ENCODE measurements at places on chromosomes 11 and 22. TPM values are rescaled to one million over a fixed set of nuclear protein-coding genes. Genes with fewer than 3 reads are reported as not detected.
A peak's percentile ranks its signal among the peaks of the same experiment; 100 is the strongest.

GRCh38 chr22:36925388-36926290 is 12.2 kb downstream of the CSF2RB start:
- DNase-seq: peak; percentile 37

Gene ART5
- total RNA-seq: not detected

DNA sequence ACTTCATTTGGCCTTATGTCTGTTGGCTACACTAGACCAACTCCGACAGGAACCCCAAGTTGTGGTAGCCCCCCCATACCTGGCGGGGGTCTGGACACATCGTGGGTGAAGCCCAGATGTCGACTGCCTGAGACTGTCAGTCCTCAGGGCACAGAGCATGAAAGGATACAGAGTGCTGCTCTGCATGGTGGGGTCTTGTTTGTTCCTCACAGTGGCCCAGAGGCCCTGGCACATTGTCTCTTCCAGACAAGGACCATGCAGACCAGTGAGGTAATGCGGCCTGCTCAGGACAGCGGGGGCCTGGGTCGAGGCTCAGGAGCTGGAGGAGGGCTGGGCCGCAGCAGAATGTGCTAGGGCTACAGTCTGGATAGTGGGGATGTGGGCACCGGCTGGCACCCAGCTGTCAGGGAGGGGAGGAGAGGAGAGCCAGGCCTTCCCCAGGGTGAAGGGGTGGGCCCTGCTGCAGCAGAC is 14.6 kb downstream of the CAPN5 start:
- DNase-seq: no peak

GRCh38 chr11:14583252-14584034 is 60.2 kb upstream of the PDE3B start:
- DNase-seq: no peak

DNA sequence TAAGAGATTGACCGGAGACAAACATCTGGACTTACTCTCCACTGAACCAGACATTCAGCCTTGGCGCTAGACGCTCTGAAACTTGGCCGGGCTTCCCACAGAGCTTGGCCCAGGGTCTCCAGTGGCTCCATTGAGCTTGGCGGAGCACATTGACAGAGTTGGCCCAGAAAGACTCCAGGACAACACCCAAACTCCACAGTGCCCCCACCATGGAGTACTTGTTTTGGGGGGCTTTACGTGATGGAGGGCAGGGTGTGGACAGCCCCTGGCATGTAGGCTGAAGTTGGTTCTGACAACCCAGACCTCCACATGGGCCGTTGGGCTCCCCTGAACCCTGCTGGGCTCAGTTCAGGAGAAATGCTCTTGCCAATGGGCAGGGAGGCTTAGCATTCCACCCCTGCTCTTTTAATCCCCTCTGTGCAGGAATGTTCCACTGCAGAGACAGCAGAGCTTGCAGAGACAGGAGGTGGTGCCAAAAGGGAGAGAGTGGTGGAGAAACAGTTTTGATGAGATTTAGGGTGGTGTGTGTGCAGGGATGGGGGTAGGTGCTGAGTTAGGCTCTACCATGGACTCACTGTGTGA is 102.4 kb upstream of the TIMP3 start:
- DNase-seq: peak; percentile 80

- DNase-seq: no peak
Measured at GRCh38 chr11:106507645-106508306, 430.3 kb downstream of the AASDHPPT start.

Data from MG63 (cell line).